Non-pigmented ciliary epithelial cell (primary cell): ENCODE measurements at places on chromosomes 12 and 14.

DNA sequence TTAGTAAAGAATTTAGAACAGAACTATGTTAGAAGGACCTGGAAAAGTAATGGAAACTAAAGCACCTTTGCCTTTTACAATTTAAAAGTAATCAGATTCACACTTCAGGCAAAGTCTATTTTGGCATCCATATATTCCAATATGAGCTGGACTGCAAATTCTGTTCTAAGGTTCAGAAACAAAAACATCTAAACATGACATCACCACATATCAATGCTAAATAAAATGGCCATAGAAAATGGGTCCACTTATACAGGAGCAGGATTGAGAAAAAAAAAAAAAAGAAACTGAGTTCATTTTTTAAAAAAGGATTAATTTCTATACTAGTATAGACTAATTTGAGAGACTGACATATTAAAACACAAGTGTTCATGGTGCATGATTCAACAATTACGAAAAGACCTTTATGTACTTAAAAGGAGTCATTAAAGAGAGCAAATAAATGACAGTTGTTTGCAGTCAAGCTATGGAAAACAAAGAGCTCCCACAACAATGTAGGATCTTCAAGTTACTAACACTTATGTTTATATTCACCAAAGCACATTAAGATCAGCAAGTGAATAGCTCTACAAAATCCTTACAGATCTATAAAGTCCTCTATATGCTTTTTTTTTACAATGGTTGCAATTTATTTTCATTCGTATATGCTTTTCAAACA is 45.7 kb downstream of the DICER1 start:
- no peak for DNase-seq

DNA sequence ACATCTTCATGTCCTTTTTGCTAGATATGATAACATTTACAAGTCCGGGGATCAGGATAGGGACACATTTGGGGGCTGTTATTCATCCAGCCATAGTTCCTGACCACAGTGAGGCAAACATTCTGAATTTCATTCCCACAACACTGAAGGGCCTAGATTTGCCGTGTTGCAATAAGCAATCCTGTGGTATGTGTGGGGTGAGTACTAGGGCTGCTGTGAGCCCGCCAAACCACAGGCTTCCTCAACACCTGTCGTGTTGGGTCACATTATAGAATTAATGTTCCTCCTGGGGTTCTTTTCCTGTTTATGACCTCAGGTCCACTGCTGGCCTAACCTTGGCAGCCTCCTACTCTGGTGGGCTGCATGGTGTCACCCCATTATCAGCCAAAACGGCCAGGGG is 119.2 kb downstream of the TBC1D30 start:
- DNase-seq = peak; percentile 46

GRCh38 chr12:89355243-89356068 is 3.2 kb upstream of the DUSP6 start:
- no peak for DNase-seq

GRCh38 chr12:1805441-1806081 is 14.8 kb upstream of the LRTM2 start:
- DNase-seq = no peak

DNA sequence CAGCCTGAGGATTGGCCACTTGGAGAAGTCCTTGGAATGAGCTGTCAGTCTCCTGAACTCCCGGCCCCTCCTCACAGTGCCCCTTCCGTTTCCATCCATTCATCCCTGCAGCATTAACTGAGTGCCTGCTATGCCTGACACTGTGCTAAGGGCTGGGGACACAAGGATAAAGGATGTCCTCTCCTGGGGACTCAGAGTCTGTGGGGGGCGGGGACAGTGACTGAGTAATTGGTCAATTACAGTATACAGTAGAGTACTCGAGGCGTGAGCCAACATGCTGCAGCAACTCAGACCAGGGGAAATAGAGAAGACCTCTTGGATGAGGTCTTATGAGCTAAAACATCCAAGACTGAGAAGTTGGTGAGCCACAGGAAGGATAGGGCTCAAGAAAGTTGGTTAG is 43.4 kb upstream of the PWP1 start:
- no peak for DNase-seq

DNA sequence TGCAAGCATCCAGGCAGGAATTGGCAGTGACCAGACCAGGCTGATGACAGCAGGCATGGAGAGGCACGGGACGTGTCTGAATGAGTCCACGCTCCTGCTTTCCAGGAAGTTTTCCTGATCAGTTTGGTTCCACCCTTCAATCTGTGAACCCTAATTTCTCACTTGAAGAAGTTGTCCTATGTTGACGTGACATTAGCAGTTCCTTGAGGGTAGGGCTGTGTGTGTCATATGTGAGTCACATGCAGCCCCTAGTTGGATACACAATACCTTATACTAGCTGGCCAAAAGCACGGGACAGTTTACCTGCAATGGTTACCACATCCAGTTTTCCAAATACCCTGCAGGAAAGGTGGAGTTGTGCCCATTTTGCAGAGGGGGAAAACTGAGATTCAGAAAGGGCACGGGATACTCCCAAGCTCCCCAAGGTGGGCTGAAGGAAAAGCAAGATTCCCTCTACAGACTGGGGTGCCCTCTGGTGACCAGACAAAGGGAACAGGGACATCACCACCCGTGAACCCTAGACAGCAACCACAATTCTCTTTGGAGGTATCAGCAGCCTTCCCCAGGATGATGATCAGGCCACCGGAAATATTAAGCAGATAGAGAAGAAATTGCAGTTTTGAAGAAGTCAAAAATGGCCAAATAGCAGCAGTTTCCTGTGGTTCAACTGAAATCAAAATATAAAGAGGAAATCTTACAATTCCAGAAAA is 194.5 kb downstream of the PHETA1 start:
- DNase-seq = no peak

DNA sequence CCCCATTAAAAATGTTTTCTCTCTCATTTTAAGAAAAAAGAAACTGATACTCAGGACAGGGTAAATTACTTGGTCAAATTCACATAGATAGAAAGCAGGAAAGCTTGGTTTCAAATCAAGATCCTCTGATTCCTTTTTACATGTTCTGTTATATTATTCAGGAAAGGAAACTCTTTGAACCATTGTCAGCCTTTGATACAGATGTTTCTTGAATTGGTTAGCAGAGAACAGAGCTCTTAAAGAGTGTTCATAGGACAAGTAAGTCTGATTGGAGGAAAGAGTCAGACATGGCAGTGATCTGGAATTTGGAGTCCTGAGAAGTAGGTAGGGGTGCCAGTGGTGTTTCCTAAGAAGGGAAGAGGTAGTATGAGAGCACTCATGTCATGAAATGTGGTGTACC is 165.2 kb upstream of the BCL2L14 start:
- no peak for DNase-seq

DNA sequence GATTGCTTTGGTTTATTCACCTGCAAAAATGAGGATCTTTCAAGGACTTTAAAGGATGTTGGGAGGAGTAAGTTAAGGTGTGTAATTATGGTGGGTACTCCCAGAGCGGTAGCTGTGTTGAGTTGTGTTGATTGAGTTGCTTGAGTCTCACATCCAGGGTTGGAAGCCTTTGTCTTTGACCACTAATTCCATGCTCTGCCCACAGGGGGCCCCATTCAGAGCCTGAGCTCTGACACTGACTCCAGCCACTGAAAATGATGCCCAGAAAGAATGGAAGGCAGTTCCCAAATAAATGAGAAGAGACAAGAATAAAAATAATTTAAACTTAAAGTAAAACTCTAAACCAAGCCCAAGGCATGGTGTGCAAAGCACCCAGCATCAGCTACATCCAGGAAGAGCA is 237.4 kb upstream of the PWP1 start:
- DNase-seq = no peak

- peak; percentile 91 for DNase-seq
These were observed 42.2 kb upstream of the MANSC4 start for GRCh38 chr12:27822076-27822712.

DNA sequence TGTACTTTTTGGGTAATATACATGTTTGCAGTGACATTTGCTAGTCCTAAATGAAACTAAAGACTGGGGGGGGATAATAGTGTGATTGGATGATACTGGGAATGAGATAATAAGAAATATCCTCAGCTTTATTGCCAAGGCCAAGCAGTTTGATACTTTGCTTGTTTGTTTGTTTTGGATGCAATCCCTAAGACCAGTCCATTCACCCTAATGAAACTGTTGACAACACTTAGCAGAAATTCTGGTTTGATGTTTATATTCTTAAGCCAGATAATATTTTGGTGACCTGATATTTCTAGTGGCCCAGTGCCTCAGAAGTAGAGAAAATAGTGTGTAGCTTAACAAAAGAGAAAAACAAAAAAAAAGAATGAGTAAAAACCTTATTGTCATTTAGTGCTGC is 1.8 kb downstream of the PHC1 start:
- no peak for DNase-seq

- DNase-seq = no peak
These were observed 832 bp upstream of the SYT1 start for GRCh38 chr12:78863482-78864402.

- no peak for DNase-seq
These were observed 413.6 kb downstream of the TMEM121 start for GRCh38 chr14:105939810-105940508.

DNA sequence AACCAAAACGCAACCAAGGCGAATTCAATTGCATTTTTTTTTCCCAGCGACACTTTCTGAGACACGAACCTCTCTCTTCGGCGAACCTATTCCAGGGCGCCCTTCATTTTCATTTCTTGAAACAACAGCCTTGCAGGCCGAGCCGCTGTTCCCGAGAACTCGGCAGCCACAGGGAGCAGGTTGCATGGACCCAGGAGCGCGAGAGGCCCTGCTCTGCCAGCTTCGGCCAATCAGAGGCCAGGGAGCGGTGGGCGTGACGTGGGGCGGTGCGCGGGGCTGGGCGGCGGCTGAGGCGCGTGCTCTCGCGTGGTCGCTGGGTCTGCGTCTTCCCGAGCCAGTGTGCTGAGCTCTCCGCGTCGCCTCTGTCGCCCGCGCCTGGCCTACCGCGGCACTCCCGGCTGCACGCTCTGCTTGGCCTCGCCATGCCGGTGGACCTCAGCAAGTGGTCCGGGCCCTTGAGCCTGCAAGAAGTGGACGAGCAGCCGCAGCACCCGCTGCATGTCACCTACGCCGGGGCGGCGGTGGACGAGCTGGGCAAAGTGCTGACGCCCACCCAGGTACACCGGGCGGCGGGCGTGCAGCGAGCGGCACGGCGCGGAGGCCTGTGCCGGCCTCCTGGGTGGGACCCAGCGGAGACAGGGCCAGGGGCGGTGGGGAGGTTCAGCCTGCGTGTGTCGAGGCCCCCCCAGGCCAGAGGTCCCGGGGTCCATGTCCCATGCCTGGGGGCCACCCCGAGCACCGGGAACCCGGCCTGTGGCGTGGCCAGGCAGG is at the start of gene PEBP1:
Gene PEBP1, plus strand, starts transcription at position 337 of the 771 bp plus-strand sequence. Its CDS starts 86 bp downstream, at position 423.
- DNase-seq = peak; percentile 50

GRCh38 chr12:209851-210250 is 4.1 kb downstream of the SLC6A12 start:
- DNase-seq = no peak

DNA sequence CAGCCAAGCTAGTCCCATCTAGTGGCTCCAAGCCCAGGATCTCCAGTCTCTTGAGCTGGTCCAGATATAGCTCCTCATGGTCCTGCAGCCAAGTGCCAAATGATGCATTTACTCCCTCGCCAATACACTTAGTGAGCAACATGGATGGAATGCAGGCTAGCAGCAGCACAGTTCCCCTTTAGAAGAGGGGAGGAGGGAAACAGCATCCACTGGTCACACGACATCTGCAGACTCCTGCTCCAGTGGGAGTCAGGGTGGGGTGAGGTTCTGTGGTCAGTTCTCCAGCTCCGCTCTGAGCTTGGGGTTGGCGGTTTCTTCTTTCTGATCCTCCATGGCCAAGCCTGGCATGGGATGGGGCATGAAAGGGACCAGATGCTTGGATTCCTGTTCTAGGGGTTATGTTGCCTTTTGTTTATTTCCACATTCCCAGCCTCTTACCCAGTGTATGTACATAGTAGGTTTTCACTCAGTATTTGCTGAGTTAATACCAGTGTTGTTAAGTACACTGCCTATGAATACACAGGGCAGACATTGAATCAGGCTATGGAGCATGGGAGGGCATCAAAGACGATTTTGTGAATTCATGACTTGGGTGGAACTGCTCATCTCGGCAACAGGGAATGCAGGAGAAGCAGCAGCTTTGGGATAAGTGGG is 57.3 kb downstream of the GALNT16 start:
- DNase-seq = peak; percentile 89

DNA sequence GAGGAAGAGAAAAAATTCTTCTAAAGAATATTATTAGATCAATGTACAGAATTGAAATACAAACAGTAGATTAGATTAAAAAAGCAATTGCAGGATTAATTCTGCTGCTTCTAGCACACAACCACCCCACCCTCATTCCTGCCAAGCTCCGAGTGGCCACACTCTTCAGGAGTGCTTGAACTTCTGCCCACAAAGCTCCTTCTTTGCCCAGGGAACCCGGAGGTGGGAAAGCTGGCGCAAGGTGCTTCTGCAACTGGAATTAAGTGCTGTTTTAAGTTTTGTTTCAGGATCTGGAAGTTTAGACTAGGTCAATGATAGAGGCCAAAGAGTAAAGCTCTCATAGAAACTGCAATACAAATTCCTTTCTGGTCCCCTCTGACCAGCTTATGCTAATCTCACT is 94.1 kb upstream of the BMP4 start:
- no peak for DNase-seq

- no peak for DNase-seq
These were observed 88.5 kb downstream of the GXYLT1 start for GRCh38 chr12:42056130-42056529.

DNA sequence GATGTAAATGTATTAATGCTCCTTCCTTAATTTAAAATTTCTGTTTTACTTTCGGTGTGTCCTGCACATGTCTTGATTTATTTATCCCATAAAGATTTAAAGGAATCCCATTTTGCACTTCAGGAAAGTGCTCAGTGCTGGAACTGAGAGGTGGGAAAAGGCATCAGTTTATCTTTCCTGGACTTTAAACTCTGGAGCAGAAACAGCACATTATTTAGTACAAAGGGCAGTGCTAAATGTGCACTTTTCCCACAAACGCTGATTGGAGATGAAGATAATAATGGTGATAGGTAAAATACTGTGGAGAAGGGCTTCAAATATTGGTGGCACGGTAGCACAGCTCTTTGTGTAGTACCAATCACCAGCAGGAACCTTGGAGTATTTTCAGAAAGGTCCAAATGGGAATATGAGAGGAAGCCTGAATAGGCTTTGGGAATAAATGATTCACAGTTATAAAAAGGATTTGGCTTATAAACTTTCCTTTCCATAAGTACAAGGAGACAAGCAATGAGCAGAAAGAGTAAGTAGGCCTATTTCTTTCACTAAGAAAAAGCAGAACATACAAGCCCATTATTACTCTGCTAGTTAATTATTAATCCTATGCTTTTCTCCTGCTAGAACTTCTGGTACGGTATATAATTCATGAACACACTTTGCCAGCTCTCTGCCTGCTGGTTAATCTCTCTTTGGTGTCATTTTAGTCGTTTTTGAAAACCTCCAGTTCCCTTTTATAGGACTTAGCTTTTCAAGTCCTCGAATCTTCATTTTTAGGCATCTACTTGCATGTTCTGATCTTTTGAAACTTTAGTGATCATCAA is 58.3 kb downstream of the SLC15A5 start:
- DNase-seq = no peak

GRCh38 chr14:77844802-77845201 is 44.9 kb downstream of the ADCK1 start:
- no peak for DNase-seq

DNA sequence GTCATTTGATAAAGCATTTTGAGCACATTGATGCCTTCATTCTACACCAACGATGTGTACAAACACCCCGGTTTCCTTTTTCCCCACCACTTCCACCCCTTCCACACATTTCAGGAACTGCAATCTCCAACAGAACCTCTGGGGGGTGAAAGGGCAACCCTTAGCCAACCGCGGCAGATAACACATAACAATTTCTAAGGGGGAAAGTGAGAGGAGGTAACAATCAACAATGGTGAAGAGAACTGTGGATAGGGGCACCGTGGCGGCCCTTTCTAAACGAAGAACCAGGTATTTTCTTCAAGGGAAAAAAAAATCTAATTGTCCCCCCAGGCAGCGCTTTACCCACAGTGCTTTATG is 1.1 kb downstream of the KITLG start:
- DNase-seq = no peak
